ENCODE measurements at places on chromosomes 3 and 15.

DNA sequence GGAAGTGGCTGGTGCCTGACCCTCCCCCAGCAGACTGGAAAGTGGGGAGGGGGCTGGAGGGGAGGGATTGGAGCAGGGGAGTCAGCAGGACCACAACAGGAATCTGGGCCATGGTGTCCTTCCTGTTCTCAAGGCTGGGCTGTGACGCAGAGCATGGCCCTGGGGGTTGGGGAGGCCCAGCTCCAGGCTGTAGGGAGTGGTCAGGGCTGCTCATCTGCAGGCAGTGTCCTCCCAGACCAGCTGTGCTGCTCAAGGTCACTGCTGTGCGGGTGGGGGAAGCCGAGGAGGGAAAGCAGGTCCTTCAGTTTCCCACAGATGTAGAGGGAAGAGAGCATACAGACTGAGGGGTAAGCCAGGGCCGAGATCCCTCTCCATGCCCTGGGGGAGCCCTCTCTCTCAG lies 40.7 kb downstream of the CYP11A1 start:
- DNase-seq = no peak

DNA sequence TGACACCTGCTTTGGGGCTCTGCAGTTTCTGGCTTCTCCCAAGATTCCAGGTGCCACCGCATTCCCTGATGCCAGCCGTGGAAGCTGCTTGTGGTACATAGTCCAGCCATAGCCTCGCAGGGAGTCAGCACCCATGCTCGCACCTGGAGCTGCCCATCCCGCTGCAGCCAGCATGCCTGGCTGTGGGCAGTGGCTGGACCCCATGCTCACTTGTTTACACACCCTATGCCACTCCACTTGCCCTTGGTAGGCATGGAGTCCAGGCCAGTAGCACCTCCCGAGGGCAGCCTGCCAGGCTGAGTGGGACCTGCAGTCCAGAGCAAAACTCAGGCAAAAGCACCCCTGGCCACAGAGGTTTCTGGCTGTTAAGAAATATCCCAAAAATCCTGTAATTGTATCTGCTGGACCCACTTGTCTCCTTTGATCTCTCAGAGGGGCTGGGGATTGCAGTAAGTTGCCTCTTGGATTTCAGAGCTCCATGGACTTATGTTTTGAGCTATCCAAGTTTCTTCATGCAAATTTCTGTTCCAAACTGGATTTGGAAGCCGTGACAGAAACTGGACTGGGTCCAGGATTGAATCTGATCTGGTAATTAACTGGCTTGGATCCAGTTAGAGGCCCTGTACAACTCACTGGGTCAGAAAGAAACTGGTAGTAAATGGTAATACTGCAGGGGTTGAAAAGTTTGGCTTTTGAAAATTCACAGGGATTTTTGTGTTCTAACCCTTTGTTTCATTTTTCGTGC lies 149.3 kb downstream of the FMN1 start:
- no peak for DNase-seq

DNA sequence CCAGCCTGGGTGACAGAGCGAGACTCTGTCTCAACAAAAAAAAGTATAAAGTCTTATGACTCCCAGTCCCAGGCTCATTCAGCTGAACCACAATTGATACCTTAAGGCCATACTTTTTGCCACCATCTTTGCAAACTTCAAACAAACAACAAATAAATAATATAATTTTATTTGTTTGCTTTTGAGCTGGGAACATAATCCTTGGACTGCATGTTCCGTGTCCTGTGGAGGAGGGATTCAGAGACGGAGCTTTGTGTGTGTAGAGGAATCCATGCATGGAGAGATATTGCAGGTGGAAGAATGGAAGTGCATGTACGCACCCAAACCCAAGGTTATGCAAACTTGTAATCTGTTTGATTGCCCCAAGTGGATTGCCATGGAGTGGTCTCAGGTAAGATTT lies 238.6 kb downstream of the ADAMTSL3 start:
- DNase-seq = no peak

- DNase-seq = no peak
These were observed 30.1 kb downstream of the BDH1 start for GRCh38 chr3:197525706-197526105.

DNA sequence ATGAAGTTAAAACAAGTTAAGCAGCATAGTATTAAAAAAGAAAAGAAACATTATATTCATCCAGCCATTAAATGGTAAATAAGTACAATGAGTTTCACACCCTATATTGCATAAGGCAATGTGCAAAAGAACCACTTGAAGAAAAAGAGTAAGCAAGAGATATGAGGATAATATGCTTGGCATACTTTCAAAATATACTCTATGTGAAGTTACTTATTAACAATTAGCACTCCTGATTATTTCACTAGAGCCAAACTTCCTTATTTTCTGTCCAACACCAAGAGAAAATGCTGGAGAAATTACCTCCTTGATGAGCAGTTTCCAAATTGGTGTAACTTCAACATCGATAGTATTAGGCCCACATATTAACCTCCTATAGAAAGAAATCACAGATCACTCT lies 63.7 kb downstream of the ATP13A4 start:
- no peak for DNase-seq

GRCh38 chr15:96497951-96498350 lies 167.5 kb downstream of the NR2F2 start:
- no peak for DNase-seq
